ENCODE measurements at places on chromosomes 4 and X.

DNA sequence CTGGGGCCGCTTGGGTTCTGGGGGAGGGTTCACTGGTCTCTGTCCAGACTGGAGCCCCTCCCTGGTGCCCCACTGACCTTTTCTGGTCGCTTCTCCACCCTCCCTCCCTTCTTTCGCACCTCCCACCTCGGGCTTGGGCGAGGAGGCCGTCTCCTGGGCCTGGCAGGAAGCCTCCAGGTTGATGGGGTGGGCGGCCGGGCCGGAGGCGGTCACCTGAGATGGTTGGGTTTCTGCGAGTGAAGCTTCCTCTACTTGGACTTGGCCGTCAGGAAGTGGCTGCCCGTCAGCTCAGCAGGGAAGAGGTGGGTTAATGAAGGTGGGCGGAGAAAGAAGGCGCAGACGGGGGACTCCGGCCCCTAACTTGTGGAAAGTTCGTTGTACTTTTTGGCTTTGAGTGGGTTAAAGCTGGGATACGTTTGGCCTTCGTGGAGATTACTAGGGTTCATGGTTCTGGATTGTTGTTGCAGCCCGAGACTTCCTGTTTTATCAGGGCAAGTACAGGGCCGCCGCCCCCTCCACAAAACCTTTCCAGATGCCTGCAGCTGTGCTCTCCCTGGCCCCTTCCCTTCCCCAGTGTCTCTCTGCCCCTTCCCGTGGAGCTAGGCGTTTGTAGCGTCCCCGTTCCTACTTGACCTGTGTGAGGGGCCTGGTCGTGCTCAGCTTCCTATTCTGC is 1.2 kb downstream of the AKAP17A start:
- no peak for DNase-seq

- DNase-seq, result no peak
Measured at GRCh38 chr4:24210332-24210902, 320.6 kb upstream of the PPARGC1A start.

GRCh38 chrX:40158036-40158706 is 60.4 kb upstream of the BCOR start:
- no peak for DNase-seq

- DNase-seq, result no peak
Measured at GRCh38 chr4:118746251-118746919, 61.2 kb downstream of the METTL14 start.

DNA sequence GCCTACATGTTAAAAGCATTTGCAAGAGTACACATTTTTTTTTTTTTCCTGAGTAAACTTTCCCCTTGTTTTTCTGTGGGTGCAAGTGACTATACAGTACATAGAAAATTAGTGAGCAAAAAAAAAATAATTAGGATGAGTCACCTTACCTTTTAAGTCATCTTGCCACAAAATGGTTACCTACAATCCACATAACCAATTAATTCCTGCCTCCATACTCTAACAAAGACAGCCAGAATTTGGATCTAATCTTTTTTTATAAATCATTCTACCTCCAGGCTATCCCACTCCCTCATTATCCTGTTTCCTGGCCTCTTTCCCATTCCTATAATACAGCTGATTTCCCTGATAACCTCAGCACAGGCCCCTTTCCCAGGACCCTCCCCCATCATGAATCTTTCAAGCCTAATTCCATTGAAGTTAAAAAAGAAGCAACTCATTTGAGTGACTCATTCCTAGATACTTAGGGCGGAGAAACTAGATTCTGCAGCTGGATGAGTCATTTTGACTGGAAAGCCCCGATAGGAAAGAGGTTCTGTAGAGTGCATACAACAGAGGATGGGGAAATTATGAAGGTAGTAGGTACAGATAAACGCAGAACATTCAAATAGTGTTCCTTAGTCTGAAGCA is 128.2 kb downstream of the C4orf51 start:
- no peak for DNase-seq

DNA sequence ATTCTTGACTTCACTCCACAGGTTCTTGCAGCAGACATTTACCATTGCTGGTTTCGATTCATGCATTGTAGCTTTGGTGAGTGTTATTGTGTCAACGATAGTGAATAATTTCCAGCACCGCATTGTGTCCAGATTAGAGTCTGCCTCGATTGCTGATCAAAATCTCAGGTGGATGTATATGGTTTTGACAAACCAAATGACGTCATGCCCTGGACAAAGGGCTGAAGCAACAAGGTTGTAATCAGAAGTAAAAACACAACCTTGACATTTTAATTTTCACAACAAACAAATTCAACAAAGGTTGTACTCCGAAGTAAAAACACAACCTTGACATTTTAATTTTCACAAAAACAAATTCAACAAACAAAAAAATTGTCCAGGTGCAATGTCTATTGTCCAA is 81.1 kb upstream of the WWC2 start:
- no peak for DNase-seq

GRCh38 chrX:115940888-115941332 is 229.6 kb upstream of the AGTR2 start:
- peak; percentile 5 for DNase-seq
